Cortex of kidney (tissue), 1 donor: ENCODE measurements at places on chromosomes 7 and 10.

DNA sequence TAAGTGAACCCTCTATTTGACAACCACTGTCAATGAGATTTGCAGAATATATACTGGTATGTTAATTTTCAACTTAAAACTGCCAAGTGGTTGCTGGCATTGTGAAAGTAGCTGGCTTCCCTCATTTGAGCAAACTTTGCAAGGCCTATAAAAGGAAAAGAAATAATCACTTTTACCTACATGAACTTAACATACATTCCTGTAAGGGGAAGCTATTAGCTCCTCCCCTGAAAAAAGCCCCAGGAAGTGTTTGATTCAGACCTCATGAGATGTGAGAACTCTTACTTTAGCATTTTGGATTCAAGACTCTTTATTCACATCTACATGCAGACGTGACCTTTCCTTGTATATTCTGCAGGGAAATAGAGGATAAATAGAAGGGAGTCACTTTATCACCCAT, 175.6 kb downstream of the OTUD1 start:
- no peak for DNase-seq

DNA sequence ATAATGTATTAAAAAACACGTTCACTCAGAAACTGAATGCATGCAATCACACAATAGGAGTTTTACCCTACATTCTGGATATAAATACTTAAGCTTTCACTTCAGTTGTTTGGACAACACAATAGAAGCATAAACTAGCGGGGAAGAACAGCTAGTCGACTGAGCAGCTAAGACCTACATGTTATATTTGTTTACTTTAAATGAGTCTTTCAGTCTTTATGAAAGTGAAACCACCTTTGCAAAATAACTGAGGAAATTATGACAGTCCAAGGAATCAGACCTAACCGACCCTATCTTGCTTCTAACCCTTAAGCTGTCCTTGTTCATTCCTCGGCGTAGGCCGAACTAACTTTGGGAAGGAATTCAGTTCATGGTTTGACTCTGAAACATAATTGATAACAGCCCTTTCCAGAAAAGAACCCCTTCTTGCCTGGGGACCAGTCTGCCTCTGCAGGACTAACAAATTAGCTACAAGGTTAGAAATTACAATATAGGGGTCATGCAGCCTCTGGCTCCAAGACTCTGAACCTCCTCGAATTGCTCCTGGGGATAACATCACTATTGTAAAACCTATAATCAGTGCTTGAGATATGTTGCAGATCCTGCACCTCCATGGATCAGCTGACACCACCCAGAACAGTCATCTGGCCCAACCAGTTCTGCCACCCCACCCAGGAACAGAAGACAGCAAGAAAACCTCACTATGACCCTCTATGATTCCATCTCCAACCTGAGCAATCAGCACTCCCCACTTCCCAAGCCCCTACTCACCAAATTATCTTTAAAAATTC, 185.1 kb upstream of the KLF6 start:
- no peak for DNase-seq

- no peak for DNase-seq
These were observed 738.4 kb downstream of the SUGCT start for GRCh38 chr7:40873248-40873647.

DNA sequence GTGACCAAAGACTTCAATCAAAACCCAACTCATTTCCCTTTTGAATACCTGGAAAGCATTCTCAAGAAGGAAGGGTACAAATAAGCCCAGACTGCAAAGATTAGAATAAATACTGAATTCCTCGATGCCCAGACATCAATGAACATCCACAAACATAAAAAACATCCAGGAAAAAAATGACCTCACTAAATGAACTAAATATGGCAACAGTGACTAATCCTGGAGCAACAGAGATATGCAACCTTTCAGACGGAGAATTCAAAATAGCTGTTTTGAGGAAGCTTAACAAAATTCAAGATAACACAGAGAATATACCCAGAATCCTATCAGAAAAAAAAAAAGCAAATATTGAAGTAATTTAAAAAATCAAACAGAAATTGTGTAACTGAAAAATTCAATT, 43.2 kb downstream of the PCLO start:
- DNase-seq: no peak

- no peak for DNase-seq
These were observed 9.0 kb downstream of the IQCE start for GRCh38 chr7:2567679-2568278.

DNA sequence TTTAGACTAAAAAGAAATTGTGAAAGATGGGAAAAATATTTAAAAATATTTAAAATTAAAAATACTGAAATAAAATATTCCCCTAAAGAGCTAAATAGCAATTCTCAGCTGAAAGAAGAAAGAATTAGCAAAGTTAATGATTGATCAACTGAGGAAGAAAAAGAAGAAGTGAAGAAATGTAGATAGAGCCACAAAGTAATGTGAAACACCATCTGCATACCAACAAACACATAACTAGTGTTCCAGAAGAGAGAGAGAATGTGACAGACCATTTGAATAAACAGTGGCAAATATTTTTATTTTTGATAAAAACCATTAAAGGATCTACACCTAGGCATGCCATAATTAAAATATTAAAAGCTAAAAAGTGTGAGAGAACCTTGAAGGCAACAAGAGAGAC, 784.5 kb upstream of the ZWINT start:
- DNase-seq: no peak

DNA sequence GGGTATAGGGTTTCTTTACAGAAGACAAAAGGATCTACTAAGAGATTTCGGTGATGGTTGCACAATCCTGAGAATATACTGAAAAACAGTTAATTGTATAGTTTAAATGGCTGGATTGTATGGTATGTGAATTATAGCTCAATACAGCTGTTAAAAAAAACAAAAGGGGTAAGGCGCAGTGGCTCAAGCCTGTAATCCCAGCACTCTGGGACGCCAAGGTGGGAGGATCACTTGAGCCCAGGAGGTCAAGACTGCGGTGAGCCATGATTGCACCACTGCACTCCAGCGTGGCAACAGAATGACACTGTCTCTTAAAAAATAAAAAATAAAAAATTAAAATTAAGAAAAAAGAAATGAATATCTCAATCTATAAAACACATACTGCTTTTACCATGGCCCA, 18.5 kb downstream of the ESYT2 start:
- no peak for DNase-seq

GRCh38 chr10:28981007-28981406, 303.7 kb downstream of the BAMBI start:
- no peak for DNase-seq

GRCh38 chr7:151428378-151429236, 11.3 kb downstream of the CRYGN start:
- no peak for DNase-seq

DNA sequence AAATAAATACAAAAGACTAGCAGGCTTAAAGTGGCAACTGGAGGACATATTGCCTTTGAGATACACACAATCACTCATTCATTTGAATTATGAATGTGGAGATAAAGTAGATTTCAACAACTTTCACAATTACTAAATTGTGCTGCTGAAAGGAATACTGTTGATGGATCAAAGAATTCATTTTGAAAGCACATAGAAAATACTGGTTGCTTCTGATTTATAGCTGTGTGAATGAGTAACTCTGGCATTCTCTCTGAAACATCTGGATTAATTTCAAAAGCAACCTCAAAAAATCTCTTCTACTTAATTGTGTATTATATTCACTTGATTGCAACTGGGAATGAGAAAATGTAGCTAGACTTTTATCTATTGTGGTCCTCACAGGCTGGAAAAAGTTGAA, 397.6 kb downstream of the THSD7A start:
- DNase-seq: no peak

DNA sequence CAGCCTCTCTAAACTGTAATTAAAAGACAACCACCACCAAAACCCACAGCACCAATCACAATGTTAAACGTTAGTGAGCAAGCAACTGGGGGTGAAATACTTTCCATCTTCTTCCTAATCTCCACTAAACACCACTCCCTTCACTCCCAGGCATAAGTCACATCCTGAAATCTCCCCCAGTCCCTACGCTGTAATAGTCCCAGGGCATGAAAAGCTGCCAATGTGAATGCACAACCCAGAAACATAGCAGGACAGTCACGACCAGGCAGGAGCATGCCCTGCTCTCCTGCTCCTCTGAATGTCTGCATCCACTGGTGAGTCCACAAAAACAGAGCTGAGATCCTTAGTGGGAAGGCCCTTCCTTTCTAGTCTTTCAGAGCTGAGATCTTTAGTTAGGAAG, 288.9 kb downstream of the PARD3 start:
- no peak for DNase-seq

- DNase-seq: no peak
These were observed 67.6 kb upstream of the DDC start for GRCh38 chr7:50632561-50633413.

DNA sequence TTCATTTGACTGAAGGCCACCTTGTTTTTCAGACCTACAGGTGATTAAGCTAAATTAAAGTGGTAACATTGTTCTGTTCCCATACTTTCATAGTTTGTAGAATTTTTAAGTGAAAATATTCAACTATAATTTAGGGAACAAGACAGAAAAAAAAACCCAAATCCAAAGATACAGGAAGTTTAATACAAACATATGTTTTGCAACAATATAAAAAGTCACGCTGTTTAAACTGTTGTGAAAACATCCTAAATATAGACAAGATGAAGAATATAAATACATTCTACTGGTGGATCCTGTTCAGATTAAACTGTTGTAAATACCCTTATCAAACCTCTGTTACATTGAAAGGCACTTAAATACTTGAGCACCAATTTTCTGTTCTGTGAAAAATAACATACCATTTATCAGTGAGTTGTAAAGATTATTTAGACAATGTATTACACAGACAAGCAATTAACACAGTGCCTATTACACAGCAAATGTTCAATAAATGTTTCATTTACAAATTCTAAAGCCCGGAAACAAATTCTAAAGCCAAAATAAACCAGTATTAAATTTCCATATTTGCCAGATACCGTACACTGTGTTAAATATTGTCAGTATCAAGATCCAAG, 14.2 kb downstream of the ASZ1 start:
- DNase-seq: no peak

DNA sequence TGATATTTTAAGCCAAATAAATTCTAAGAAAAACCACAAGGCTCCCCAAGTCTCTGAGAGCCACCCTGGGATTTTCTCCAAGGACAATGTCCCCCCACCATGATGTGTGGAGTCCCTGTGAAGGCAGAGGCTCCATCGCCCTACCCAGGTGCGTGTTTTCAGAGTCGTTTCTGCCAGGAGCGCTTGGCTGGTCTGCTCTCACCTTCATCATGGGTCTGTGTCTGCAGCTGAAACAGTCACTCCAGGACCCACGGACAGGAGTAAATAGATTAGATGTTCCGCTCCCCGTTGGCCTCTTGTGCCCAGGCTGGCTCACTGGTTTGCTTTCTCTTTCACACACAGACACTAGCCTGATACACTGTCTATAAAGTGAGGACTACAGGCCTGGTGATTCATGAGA, 217.5 kb downstream of the SFMBT2 start:
- DNase-seq: no peak

- no peak for DNase-seq
These were observed 290.8 kb downstream of the NXPH1 start for GRCh38 chr7:8724080-8724718.

GRCh38 chr7:45000093-45001032, at the start of gene CCM2:
TSS of gene CCM2 (plus strand) at chr7:45000201. CDS start at chr7:45000334, 133 bp downstream.
- no peak for DNase-seq

- DNase-seq: no peak
These were observed 39.3 kb downstream of the TMEM270 start for GRCh38 chr7:73900286-73900685.

GRCh38 chr10:97765201-97765600, 6.6 kb downstream of the SFRP5 start:
- DNase-seq: no peak

DNA sequence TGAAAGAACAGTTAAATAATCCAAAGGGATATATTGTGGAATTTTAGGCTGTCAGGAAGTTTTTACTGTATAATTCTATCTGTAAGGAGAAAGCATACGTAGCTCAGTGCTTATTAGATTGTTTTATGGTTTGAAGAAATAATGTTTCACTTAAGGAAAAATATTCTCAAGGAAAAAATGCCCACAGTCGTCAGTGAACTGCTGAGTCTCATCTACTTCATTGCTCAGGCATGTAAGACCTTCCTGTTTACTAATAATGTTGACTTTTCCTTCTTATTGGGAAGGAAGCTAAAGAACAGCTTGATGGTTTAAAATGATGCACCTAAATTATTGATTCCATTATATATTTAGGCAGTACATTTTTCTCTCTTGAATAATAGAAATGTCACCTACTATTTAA, 304.2 kb downstream of the SDK1 start:
- DNase-seq: no peak

- DNase-seq: no peak
These were observed 123.1 kb downstream of the CRPPA start for GRCh38 chr7:16298221-16298620.

DNA sequence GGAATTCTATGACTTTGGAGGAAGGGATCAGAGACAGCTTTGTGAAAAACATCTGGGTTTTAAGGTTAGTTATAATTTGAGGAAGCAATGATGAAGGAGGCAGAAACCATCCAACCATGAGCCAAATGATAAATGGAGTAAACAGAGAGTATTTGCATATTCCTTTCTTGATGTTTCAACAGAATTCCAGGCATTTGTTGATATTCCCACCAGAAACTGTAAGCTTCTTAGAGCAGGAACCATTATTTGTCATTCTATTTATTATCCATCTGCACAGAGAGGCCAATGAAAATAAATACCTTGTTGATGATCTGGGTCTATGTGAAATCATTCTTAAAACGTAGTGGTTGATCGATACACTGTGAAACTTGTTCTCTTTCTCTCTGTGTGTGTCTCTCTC, 715.3 kb downstream of the INHBA start:
- DNase-seq: no peak

DNA sequence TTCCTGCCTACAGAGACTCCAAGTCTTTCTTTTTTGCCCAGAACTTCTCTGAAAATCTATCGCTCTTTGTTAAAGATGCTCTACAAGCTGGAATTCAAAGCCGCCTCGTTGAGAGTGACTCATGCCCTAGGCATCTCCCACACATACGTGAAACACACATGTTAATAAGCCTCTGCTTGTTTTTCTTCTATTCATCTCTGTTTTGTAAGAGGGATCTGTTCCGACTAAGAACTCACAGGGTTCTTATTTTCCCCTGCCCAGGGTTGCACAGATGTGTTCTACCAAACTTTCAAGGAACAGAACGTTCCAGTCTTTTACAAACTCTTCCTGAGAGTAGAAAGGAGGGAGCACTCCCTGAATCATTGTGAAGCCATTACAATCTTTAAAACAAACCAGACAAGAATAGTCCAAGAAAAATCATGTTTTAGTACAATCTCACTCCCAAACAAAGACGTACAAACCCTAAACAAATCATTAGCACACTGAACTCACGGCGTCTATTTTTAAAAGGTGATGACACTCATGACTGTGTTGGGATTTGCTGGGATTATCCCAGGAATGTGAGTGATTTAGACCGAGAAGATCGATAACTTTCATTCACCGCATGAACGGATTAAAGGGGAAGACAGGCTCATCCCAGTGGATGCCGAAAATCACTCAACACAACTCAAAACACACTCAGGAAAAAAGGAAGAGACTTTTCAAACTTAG, 55.3 kb upstream of the INPP5A start:
- no peak for DNase-seq

- DNase-seq: no peak
These were observed 132.7 kb downstream of the KCNMA1 start for GRCh38 chr10:77504873-77505257.

- no peak for DNase-seq
These were observed 120.2 kb downstream of the STRA8 start for GRCh38 chr7:135353832-135354231.
